ENCODE measurements at places on chromosomes 6 and 20.

DNA sequence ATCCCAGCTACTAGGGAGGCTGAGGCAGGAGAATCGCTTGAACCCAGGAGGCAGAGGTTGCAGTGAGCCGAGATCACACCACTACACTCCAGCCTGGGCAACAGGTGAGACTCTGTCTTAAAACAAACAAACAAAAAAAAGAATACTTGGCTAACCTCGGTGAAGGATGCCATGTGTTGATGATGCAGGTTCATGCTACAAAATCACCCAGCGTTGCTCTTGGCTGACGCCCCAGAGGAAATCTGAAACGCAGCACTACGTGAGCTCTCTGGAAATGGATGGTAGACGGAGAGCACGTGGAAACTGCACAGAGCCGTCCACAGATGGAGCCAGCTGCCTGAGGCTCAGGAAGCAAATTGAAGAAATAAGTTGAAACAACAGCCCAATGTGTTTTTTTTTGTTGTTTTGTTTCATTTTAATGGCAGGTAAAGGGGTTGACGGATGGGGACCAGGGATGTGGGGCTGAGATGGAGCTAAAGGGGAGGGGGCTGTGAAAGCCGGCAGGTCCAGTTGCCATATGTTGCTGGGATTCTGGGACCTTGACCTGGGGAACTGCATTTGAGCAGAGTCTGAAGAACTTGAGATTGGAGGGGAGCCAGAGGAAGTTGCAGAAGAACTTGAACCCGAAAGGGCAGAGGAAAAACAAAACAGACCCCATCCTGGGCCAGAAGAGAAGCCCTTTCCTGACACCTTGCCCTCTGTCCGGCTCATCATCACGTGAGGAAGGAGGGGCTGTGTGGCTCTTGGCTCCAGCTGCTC, 12.8 kb upstream of the MANBAL start:
- peaks cover 12% of the 10 kb centered on the region for H3K4me1 ChIP-seq
- peak overlapping the region; percentile 29 for H3K27ac ChIP-seq
- DNase-seq, result peak; percentile 41
- no peaks in the 10 kb centered on the region for H3K36me3 ChIP-seq

DNA sequence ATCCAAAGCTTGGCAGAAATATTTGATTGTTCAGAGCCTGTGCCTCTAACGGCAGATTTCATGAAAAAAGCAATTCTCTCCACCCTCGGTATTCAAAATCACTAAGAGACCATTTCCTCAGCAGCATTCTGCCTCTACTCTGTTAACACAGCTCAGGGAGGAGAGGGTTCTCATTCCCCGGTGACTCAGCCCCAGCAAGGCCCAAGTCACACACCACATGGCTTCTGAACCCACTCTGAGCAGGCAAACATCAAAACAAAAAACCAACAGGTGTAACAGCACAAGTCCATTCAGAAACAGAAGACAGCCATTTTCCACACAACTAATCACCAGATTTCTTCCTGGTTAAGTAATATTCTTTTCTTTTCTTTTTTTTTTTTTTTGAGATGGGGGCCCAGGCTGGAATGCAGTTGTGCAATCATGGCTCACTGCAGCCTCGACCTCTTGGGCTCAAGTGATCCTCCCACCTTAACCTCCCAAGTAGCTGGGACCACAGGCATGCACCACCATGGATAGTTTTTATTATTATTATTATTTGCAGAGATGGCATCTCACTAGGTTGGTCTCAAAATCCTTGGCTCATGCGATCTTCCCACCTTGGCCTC, 55.4 kb downstream of the GFOD1 start:
- H3K36me3 ChIP-seq, result no peaks in the 10 kb centered on the region
- peaks cover 25% of the 10 kb centered on the region for H3K4me1 ChIP-seq
- H3K4me3 ChIP-seq, result no peak overlapping the region
- no peak overlapping the region for H3K27ac ChIP-seq
- DNase-seq, result no peak

- no peak overlapping the region for H3K4me3 ChIP-seq
- no peaks in the 10 kb centered on the region for H3K36me3 ChIP-seq
- H3K27ac ChIP-seq, result no peak overlapping the region
- no peaks in the 10 kb centered on the region for H3K27me3 ChIP-seq
Observed at GRCh38 chr6:154766288-154766687, 33.1 kb downstream of the SCAF8 start.

GRCh38 chr20:13125486-13125885, 95.6 kb upstream of the ISM1 start:
- H3K4me3 ChIP-seq, result no peak overlapping the region
- no peaks in the 10 kb centered on the region for H3K36me3 ChIP-seq
- DNase-seq, result no peak
- no peak overlapping the region for H3K27ac ChIP-seq

DNA sequence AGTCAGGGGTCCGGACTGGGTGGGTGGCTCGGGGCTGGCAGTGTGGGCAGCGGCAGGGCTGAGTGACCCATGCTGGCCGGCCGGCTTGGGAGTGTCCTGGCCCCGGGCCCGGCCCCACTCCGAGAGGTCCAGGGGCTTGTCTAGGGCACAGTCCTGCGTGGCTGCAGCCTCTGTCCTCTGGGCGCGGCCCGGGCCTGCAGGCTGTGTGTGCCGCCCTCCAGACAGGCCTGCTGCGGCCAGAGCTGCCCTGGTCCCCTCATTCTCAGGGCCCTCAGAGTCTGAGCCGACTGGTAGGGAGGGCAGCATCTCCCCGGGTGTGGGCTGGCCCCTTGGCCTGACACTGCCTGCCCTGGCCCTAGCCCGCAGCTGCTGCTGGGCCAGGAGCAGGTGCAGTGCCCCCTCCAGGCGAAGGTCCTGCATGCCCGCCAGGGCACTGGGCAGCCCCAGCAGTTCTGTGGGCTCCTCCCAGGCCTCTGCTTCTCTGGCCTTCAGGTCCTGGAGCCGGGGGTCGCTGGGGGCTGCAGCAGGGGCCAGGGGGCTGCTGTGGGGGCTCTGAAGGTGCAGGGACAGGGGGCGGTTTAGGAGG, 6.9 kb upstream of the CABLES2 start:
- no peak for DNase-seq
- H3K4me3 ChIP-seq, result no peak overlapping the region
- H3K36me3 ChIP-seq, result no peaks in the 10 kb centered on the region
- peaks cover 7% of the 10 kb centered on the region for H3K4me1 ChIP-seq
- peaks cover 81% of the 10 kb centered on the region for H3K27me3 ChIP-seq
- H3K27ac ChIP-seq, result no peak overlapping the region

DNA sequence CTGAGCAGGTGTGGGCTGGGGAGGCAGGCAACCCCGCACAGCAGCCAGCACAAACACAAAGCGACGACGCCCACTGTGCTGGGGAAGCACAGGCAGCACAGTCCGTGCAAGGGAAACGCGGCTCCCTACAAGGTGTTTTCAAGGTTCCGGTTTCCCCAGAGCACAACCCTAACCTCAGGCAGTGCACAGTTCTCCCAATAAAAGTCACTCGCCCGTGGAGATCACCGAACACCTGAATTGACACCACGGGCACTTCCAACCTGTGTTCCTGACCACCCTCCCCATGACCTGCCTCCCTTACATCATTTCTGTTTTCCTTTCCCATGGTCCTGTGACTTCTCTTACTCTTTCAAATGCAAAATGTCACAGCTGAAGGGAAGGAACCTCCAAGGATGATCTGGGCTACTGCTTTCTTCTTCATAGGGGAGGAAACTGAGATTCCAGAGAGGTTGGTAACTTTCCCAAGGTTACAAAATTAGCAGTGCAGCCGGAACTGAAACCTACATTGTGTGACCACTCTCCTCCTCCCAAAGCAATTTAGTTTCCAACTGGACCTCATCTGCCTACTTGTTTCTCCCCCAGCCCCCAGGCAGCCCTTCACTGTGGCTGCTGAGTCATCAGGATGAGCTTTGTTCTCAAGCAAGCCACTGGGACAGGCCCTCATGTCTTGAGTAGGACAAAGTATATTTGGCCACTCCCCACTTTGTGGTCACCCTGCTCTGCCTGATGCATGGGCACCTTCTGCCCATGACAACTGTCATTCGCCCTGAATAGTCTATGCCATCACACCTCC, 125.3 kb downstream of the ATXN1 start:
- H3K4me3 ChIP-seq, result no peak overlapping the region
- H3K27me3 ChIP-seq, result no peaks in the 10 kb centered on the region
- peak; percentile 52 for DNase-seq
- H3K36me3 ChIP-seq, result no peaks in the 10 kb centered on the region

DNA sequence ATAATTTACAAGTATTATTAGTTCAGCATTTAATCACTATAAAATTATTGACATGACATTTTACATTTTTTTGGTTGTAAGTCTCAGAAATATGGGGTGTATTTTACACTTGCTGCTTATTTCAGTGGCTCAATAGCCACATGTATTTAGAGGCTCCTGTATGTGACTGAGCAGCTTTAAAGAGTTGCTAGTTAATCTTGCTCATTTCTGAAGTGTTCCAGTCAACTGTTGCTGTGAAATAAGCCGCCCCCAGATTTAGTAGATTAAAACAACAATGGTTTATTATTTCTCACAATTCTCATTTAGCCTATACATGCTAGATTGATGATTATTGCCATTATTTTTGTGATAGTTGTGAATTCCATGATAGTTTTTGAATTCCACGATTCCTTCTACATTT, 23.0 kb downstream of the CD109 start:
- no peaks in the 10 kb centered on the region for H3K4me1 ChIP-seq
- H3K4me3 ChIP-seq, result no peak overlapping the region
- DNase-seq, result no peak

DNA sequence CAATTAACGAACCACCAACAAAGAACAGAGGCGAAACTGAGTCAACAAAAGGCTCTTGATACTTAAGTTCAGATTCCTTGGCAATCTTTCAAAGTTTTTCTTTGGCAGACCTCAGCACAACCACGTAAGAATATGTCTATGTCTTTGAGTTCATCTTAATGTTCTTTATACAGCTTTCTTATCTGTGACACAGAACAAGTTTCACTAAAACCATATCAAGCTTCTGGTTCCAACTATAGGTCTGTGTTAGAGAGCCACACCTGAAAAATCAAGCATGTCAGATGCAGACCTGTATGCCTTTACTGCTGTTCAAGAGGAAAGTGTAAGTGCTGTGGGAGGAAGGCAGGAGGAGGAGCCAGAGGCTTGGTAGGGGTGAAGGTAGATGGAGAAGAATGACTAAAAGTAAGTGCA, 271.3 kb downstream of the KHDC1L start:
- no peak overlapping the region for H3K4me3 ChIP-seq
- no peaks in the 10 kb centered on the region for H3K36me3 ChIP-seq

GRCh38 chr6:125867483-125867942, 76.8 kb downstream of the NCOA7 start:
- H3K36me3 ChIP-seq, result no peaks in the 10 kb centered on the region
- H3K4me1 ChIP-seq, result no peaks in the 10 kb centered on the region
- no peaks in the 10 kb centered on the region for H3K27me3 ChIP-seq
- no peak overlapping the region for H3K27ac ChIP-seq
- DNase-seq, result no peak

GRCh38 chr6:130162421-130162820, 60.3 kb downstream of the SAMD3 start:
- no peaks in the 10 kb centered on the region for H3K36me3 ChIP-seq
- H3K4me3 ChIP-seq, result no peak overlapping the region
- no peak overlapping the region for H3K27ac ChIP-seq
- H3K4me1 ChIP-seq, result no peaks in the 10 kb centered on the region
- DNase-seq, result no peak

DNA sequence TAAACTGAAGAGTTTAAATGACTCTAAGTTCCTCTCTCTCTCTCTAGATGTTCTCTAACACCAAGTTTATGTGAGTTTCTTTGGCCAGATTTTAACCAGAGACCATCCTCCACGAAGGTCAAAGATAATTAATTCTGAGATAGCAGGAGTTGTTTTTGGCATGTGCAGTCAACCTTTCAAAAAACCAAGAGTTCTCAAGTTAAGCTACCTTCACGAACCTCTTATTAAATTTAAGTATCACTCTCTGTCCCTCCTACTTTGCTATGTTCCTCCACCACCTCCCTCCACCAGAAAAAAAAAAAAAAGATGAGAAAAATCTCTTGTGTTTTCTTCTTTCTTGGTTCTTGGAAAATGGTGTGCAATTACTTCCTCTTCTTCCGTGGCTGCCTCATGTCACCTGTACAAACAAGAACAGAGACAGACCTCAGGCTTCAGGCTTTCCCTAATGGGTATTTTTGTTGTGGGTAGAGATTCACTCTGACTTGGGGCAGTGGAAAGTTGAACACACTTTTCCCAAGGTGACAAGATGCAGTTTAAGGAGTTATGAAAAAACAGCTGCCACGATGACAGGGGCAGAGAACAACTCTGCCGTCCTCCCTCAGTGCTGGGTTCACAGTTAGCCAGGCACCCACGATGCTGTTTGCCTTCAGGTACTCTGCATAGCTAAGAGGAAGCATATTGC, 64.3 kb downstream of the ADTRP start:
- DNase-seq, result peak; percentile 17
- H3K27ac ChIP-seq, result peak overlapping the region; percentile 47
- peaks cover 18% of the 10 kb centered on the region for H3K4me1 ChIP-seq

DNA sequence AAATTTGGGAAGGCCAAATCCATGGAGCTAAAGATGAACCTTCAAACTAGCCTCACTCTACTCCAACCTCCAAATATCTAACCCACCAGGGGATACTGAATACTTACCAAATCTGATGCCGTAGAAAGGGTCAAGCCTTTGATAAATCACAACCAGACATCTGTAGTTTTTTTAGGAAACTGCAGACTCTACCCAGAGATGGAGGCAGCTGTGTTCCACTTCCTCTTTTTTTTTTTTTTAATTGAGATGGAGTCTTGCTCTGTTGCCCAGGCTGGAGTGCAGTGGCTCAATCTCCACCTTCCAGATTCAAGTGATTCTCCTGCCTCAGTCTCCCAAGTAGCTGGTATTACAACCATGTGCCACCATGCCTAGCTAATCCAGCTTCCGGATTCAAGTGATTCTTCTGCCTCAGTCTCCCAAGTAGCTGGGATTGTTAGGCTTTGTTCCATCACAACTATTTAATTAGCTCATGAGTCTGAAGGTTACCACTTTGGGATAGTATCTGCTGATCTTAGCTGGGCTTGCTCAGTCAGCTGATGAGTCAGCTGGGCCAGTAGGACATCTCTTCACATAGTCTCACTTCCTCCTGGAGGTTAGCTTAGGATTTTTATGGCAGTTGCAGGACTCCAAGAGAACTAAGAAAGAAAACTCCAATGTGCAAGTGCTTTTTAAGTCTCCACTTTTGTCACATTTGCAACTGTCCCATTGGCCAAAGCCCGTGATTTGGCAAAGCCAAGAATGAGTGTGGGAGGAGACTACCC, 13.3 kb downstream of the FRK start:
- H3K4me3 ChIP-seq, result no peak overlapping the region
- H3K27ac ChIP-seq, result no peak overlapping the region
- no peak for DNase-seq

DNA sequence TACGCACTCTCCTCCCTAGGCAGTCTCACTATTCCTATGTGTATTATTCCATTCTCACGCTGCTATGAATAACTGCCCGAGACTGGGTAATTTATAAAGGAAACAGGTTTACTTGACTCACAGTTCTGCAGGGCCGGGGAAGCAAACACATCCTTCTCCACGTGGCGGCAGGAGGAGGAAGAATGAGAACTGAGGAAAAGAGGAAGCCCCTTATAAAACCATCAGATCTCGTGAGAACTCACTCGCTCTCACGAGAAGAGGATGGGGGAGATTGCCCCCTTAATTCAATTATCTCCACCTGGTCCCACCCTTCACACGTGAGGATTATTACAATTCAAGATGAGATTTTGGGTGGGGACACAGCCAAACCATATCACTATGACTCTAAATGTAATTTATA, 61.9 kb downstream of the ECT2L start:
- H3K4me3 ChIP-seq, result no peak overlapping the region
- no peak overlapping the region for H3K27ac ChIP-seq
- H3K4me1 ChIP-seq, result no peaks in the 10 kb centered on the region
- DNase-seq, result no peak
- H3K36me3 ChIP-seq, result no peaks in the 10 kb centered on the region
- H3K27me3 ChIP-seq, result no peaks in the 10 kb centered on the region

- no peak overlapping the region for H3K27ac ChIP-seq
- no peak overlapping the region for H3K4me3 ChIP-seq
- H3K4me1 ChIP-seq, result no peaks in the 10 kb centered on the region
- H3K36me3 ChIP-seq, result no peaks in the 10 kb centered on the region
- no peaks in the 10 kb centered on the region for H3K27me3 ChIP-seq
Observed at GRCh38 chr20:35355372-35355771, 56.4 kb downstream of the UQCC1 start.
